ENCODE measurements at places on chromosomes 2 and 18. TPM values are rescaled to one million over a fixed set of nuclear protein-coding genes. Genes with fewer than 3 reads are reported as not detected.

The SPP2 gene
- total RNA-seq = not detected

The HAT1 gene
- 35.6 TPM for total RNA-seq

The PARD3B gene
- total RNA-seq = 6.8 TPM

The EPHA4 gene
- total RNA-seq = 35.3 TPM

The TXNDC2 gene
- total RNA-seq = under 0.01 TPM

The GPR35 gene
- total RNA-seq = 0.20 TPM

The TSPYL6 gene
- not detected for total RNA-seq

The PTH2R gene
- 0.37 TPM for total RNA-seq

The AKAIN1 gene
- total RNA-seq = not detected

The SERPINB7 gene
- total RNA-seq = not detected

The ANKRD30BL gene
- total RNA-seq = not detected

The RGPD3 gene
- under 0.01 TPM for total RNA-seq

The ANKRD30B gene
- not detected for total RNA-seq

The IL1RL2 gene
- 2.2 TPM for total RNA-seq

The SPC25 gene
- total RNA-seq = 5.1 TPM

The CIB4 gene
- not detected for total RNA-seq

The LAMA3 gene
- 3.9 TPM for total RNA-seq

The UGT1A7 gene
- not detected for total RNA-seq

The DNAH6 gene
- total RNA-seq = 0.37 TPM

The CPO gene
- under 0.01 TPM for total RNA-seq

The RFTN2 gene
- 4.4 TPM for total RNA-seq

The PSD4 gene
- 1.5 TPM for total RNA-seq

The RPE gene
- total RNA-seq = 71.9 TPM

The PLCL1 gene
- 0.37 TPM for total RNA-seq

All from subcutaneous preadipocyte (primary cell).